Hematopoietic multipotent progenitor cell (in vitro differentiated cells): ENCODE measurements at places on chromosomes 6 and 20.

- no peak for DNase-seq
Observed at GRCh38 chr6:162899148-162899547, 171.4 kb downstream of the PACRG start.

DNA sequence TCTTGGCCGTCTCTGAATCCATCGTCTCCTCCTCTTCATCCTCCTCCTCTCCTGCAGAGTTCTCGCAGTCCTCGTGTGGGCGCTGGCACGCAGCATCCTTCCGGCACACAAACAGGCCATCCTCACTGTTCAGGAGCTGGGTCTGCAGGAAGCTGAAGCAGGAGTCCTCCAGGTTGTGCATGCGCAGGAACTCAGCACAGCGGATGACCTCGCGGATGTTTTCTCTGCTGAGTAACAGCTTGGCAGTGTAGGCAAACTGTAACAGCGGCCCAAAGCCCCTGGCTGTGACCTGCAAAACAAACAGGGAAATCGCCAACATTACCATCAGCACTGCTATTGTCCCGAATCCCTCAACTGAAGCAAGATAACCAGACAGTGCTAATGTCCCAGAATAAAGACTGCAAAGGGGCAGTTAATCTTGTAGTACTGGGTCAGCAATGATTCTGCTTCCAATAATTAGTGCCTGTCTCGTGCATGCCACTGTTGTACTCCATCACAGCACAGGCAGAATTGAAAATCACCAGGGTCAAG is 57.4 kb downstream of the GJA10 start:
- no peak for DNase-seq

- no peak for DNase-seq
Observed at GRCh38 chr6:44298055-44298803, 14.9 kb downstream of the AARS2 start.

- peak; percentile 9 for DNase-seq
Observed at GRCh38 chr6:11931296-11932035, 80.6 kb upstream of the HIVEP1 start.

DNA sequence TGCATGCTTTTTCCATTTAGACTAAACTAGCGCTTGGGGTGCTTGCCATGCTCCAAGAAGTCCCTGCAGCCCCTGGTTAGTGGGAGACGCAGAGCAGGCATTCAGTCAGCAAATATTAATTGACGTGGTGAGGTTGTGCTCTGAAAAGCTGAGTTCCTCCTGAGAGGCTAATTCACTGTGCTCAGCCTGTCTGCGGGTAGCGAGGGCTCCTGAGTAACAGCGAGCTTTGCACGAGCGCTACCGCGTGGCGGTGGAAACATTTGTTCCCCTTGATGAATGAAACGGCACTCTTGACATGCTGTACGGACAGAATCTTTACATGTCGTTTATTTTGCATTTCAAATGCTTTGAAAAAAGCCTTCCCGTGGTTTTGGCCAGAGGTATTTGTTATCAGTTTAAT is 170.6 kb upstream of the AGPAT4 start:
- DNase-seq, result peak; percentile 45

DNA sequence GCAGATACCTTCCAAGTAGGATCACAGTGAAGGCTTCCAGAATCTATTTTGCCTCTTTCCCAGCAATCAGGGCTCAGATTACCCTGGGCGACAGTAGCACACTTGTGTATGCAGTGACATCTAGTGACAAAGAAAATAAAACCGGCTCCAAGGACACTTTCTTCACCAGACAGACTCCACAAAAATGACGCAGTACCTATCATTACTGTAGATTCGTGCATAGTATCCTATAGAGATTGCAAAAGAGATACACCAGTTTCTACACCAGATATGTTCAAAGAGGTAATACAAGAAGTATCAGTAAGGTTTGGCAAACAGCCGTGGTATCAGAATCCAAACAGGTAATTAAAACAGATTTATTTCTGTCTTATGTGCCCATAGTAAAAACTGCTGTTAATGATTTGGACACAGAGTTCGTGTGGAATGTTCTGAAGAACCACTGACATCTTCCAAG is 600.4 kb upstream of the JAG1 start:
- peak; percentile 37 for DNase-seq
